Placental epithelial cell (primary cell): ENCODE measurements at places on chromosomes 6 and 20. TPM values are rescaled to one million over a fixed set of nuclear protein-coding genes. Genes with fewer than 3 reads are reported as not detected.

Gene PROKR2
- total RNA-seq: not detected in 2 replicates

Gene KIAA1755
- 7.5 and 11.3 TPM in 2 replicates for total RNA-seq

Gene GPR63
- total RNA-seq: 2.1 and 2.7 TPM in 2 replicates

Gene HRH3
- total RNA-seq: not detected in 2 replicates

Gene WFDC12
- total RNA-seq: not detected in 2 replicates

Gene COL21A1
- total RNA-seq: not detected in 2 replicates

Gene NKAIN4
- total RNA-seq: not detected in 2 replicates

Gene TRDN
- total RNA-seq: 0.39 and 0.76 TPM in 2 replicates

Gene TFAP2C
- 39.7 and 46.0 TPM in 2 replicates for total RNA-seq

Gene CCND3
- 143 and 151 TPM in 2 replicates for total RNA-seq

Gene SAMD5
- under 0.01 and 0.22 TPM in 2 replicates for total RNA-seq

Gene CPXM1
- total RNA-seq: under 0.01 TPM in 1 of 2 replicates, not detected in the other

Gene HSPA12B
- under 0.01 and 0.22 TPM in 2 replicates for total RNA-seq

Gene PDE7B
- under 0.01 and 0.22 TPM in 2 replicates for total RNA-seq

Gene SLC35F1
- under 0.01 TPM in 1 of 2 replicates, not detected in the other for total RNA-seq

Gene SLC22A1
- 0.65 and 2.0 TPM in 2 replicates for total RNA-seq

Gene HLA-DRB1
- 0.22 and 1.2 TPM in 2 replicates for total RNA-seq

Gene RAET1G
- 0.43 and 0.79 TPM in 2 replicates for total RNA-seq

Gene FOXP4
- total RNA-seq: 3.5 and 4.6 TPM in 2 replicates

Gene TNNC2
- total RNA-seq: not detected in 2 replicates

Gene NOX3
- not detected in 2 replicates for total RNA-seq

Gene CFAP61
- 0.79 TPM in 1 of 2 replicates, not detected in the other for total RNA-seq

Gene ZBTB46
- 1.6 and 1.8 TPM in 2 replicates for total RNA-seq

Gene SEL1L2
- not detected in 2 replicates for total RNA-seq

Gene NT5E
- 85.2 and 161 TPM in 2 replicates for total RNA-seq

Gene MAFB
- 33.2 and 79.3 TPM in 2 replicates for total RNA-seq

Gene SMLR1
- total RNA-seq: not detected in 2 replicates

Gene LTB
- total RNA-seq: not detected in 2 replicates

Gene RFX6
- total RNA-seq: not detected in 2 replicates

Gene TSBP1
- not detected in 2 replicates for total RNA-seq

Gene FAM209B
- not detected in 2 replicates for total RNA-seq

Gene SEMG1
- not detected in 2 replicates for total RNA-seq
